HepG2 (cell line): ENCODE measurements at places on chromosomes 7 and 10.
A peak's percentile ranks its signal among the peaks of the same experiment; 100 is the strongest.

GRCh38 chr7:54354436-54354835 lies 187.7 kb upstream of the VSTM2A start:
- DNase-seq, result no peak

DNA sequence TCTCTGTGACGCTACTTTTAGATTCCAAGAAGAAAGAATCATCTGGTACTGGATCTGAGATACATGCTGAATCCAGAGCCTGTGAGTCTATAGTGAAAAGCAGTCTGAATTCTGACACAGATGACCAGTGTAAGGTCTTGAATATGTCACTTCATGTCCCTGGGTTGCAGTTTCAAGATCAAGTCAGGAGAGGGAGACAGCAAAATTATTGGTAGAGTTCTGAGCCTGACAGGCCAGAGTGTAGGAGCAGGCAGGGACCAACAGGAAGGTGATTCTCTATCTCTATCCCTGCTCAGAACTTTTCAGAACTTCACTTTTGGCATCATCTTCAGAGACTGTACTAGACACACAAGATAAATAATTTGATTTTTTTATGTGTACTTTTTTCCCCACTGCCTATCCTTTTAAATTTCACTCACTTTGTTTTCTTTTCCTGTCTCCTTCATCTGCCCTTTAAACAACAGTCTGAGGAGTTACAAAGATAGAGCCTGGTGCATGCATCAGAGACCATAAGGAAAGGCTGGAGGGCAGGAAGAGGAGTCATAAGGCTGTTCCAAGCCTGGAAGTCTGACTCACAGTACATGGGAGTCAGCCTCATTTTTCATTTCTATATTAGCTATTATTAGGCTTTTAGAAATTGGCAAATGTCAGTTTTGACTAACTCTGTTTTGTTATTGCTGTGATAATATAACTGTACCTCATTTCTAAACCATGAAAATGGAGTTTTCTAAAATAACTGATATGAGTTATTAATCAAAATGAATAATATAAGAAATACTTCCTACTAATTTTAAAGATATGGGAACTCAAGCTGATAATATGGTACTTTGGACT lies 120.2 kb upstream of the TMEM229A start:
- peak; percentile 27 for DNase-seq

DNA sequence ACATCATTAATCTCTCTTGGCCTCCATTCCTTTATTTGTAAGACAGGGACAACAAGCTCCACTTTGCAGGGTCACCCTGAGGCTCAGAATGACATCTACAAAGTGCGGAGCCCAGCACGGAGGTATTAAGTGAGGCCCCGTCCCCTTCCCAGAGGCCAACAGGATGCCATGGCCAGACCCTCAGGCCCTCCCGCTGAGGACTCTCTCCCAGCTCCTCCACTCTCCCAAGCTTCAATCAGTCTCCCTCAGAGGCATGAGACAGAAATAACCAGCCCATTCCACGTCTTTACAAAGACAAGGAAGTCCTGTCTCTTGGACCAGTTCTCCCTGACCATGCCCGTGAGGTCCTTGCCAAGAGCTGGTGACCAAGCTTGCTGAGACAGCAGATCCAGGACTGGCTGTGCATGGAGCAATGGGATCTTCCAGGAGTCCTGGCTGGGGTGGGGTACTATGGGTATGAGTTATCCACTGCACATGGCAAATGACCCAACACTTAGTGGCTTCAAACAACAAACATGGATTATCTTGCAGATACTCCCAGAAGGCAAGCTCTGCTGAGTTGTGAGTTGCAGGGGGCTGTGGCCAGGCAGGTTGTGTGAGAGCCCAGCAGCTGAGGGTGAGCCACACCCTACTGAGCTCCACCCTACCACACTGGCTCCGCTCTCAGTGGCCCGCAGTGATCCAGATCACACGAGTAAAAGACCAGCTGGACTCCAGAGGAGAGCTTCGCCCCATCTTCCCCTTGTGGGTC lies 4.3 kb upstream of the PPIF start:
- DNase-seq, result no peak

GRCh38 chr7:151992375-151992774 lies 33.1 kb upstream of the GALNT11 start:
- peak; percentile 6 for DNase-seq

- DNase-seq, result no peak
These were observed 191.0 kb downstream of the CAMK1D start for GRCh38 chr10:12540341-12540781.

DNA sequence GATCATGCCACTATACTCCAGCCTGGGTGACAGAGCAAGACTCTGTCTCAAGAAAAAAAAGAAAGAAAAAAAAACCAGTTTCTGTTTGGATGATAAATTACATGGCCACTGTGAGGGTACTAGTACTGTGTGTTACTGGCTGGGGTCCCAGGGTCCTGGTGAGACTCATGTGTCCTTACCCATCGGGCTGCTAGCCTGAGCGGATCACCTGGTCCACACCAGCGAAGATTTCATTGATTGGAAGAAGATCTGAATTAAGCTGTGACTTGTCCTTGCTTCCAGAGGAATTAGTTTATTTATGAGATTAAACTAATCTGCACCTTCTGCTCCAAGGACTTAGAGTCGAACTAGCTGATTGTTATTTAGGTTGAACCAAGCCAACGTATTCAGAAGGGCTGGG lies 40.0 kb upstream of the BAMBI start:
- no peak for DNase-seq

DNA sequence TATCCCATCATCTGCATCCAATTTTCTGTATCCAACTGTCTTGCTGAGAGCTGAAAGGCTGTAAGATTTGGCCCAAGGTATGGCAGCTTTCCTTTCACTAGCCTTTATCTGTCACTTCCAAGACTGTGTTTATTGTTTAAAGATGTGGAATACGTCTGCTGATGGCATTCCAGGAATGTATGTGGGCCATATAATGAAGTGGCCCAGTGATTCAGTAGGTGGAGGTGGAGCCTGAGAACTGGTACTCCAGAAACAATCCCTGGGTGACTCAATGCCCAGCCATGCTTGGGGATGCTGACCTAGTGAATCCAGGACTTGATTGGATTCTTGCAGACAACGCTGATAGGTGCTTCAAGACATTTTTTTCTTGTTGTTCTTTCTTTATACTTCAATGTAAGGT lies 13.5 kb downstream of the NEUROD6 start:
- no peak for DNase-seq

DNA sequence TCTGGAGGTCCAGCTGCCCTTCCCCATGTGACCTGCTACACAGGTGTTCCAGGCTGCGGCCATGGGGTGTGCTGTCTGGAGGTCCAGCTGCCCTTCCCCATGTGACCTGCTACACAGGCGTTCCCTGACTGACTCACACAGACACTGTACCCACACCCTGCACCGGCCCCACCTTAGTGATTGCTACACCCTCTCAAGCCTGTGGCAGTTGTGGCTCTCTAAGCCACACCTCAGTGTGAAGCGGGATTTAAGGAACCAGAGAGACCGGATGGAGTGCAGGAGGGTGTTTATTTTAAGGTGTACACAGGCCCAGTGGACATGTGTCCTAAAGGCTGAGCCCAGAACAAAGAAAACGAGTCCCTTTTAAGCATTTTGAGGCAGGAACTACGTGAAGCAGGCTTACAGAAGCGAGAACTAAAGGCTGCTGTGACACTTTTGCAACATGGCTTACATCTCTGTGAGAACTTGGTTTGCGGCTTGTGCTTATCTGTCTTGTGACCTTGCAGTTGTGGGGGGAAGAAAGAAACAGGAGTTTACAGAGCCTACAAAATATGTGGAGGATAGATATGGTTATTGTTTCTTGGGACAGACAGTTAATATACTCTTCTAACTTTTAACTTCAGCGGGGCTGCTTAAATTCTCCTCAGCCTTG lies 326.4 kb downstream of the PAXIP1 start:
- no peak for DNase-seq

GRCh38 chr10:62647375-62648092 lies 157.0 kb upstream of the ADO start:
- DNase-seq, result no peak

GRCh38 chr10:79142064-79142491 lies 73.3 kb downstream of the ZMIZ1 start:
- no peak for DNase-seq

- DNase-seq, result no peak
These were observed 58.9 kb downstream of the PRKAR2B start for GRCh38 chr7:107103369-107103768.

GRCh38 chr10:92965314-92965713 lies 95.3 kb upstream of the CYP26C1 start:
- DNase-seq, result peak; percentile 41

- DNase-seq, result no peak
These were observed 246.2 kb downstream of the ETV1 start for GRCh38 chr7:13743226-13743625.

DNA sequence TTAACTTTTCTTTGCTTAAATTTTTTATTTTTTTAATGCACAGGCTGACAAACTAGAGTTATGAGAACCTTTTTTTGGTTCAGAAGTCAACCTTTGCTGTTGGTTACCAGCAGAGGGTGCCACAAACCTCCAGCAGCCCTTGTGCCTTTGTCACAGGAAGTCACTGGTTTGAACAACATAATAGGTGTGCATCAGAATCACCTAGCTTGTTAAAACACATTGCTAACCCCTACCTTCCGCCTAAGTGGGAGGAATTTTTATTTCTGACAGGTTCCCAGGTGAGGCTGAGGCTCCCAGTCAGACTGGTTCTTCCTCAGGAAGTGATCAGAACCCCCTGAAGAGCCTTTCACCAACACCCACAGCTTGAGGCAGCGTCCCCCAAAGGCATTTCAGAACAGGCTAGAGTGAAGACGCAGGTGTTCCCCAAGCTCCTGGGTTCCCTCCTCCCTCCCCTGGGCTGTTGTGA lies 22.6 kb upstream of the VDAC2 start:
- peak; percentile 69 for DNase-seq

DNA sequence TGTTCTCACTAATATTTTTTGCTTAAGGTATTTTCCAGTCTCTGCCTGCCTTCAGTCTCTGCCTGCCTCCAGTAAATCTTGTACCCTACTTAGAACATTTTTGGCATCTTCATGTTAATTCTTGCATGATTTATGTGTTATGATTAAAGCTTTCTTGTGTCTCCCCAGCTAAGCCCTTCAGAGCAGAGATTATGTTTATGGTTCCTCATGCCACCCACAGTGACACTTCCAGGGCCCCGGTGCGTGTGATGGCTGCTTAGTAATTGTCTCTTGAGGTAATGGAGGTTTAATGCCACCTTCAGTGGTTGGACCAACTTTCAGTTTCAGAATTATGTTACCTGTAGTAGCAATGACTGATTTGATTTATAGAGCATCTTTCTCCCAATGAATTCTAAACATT lies 70.6 kb upstream of the MET start:
- no peak for DNase-seq

GRCh38 chr10:58544135-58544534 lies 31.5 kb downstream of the BICC1 start:
- DNase-seq, result no peak

DNA sequence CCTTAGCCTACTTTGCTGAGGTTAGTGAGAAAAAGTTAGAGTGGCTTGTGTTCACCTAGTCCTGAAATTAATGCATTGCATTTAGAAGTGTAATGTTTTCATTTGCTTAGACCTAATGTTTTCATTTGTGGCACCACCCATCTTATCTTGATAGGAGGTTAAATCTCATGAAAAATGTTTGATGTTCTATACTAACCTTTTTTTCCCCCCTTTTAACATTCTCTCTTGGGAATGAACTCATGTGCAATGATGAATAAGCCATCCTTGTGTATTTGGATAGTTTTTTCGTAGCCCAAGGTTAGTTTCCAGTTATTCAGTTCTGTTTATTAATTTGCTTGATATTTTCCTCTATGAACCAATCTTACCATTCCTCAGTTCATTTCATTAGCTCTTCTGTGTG lies 2.8 kb downstream of the FHIP2A start:
- no peak for DNase-seq

GRCh38 chr7:129405527-129405926 lies 28.7 kb upstream of the STRIP2 start:
- DNase-seq, result no peak

DNA sequence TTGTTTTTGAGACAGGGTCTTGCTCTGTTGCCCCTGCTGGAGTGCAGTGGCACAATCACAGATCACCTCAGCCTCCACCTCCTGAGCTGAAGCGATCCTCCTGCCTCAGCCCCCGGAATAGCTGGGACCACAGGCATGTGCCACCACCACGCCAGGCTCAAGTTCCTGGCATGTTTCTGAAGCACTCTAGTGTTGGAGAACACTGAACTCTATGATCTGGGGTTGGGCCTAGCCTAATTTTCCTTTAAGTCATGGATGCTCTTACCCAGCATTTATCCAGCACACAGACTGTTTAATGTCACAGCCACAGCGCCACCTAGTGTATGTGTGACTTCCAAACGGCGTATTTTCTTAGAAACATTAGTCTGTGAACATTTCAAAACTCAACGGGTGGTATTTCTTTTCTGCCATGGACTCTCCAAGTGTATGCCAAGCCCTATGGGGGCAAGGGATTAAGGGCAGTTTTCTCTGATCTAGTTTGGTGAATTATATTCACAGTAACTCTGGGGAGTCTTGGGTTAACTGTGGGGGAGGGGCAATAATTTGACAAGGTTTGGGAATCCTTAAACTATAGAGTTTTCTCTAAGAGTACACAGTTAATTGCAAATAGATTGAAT lies 91.8 kb downstream of the CREM start:
- peak; percentile 77 for DNase-seq

DNA sequence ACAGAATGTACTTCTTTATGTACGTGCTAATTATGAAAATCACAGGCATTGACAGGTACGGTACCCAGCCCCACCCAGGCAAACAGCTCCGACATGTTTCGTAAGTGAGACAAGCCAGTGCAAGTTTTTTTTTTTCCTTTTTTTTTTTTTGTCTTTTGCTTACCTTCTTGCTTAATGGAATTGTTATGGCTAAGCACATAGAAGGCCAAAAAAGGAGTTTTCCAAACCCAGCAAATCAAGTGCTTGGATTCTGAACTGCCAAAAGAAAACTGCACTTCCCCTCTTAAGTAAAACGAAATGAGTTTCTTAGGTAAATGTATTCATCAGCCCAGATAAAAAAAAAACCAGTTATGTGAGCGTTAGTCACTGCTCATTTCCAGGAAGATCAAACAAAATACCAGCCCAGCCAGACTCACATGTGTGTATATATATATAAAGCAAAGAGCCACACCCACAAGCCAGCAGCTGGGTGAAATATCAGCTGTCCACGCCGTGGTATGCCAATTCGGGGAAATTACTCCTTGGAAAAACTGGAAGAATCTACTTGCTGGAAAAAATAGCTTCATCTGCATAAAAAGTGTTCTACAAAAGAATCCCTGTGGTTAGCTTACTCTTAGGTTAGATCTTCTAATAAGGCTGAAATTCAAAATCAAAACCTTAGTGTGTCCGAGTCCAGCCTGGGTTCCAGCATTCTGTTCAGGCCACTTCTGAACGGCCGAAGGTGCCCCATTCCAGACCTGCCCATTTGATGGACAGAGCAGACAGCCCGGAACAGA lies 8.0 kb downstream of the KLF6 start:
- peak; percentile 58 for DNase-seq

DNA sequence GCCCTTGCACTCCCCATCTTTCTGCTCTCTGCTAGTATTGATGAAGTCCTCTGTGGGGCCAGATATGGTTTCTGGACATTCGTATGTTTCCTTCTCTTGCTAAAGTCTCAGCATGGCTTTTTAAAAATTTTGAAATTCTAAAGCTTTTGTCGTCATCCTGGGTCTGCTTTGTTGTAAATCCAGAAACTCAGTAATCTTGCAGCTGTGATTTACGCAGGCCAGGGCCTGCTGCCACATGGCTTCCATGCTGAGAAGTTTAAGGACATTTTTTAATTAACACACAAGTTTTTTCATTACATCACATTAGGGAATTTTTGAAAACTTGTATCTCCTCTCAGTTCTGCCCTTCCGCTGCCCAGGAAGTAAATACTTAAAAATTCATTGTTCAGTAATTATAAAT lies 686.1 kb upstream of the IGFBP3 start:
- no peak for DNase-seq

GRCh38 chr7:104005197-104005596 lies 15.7 kb upstream of the RELN start:
- no peak for DNase-seq
